ENCODE measurements at places on chromosomes 7 and 10.

DNA sequence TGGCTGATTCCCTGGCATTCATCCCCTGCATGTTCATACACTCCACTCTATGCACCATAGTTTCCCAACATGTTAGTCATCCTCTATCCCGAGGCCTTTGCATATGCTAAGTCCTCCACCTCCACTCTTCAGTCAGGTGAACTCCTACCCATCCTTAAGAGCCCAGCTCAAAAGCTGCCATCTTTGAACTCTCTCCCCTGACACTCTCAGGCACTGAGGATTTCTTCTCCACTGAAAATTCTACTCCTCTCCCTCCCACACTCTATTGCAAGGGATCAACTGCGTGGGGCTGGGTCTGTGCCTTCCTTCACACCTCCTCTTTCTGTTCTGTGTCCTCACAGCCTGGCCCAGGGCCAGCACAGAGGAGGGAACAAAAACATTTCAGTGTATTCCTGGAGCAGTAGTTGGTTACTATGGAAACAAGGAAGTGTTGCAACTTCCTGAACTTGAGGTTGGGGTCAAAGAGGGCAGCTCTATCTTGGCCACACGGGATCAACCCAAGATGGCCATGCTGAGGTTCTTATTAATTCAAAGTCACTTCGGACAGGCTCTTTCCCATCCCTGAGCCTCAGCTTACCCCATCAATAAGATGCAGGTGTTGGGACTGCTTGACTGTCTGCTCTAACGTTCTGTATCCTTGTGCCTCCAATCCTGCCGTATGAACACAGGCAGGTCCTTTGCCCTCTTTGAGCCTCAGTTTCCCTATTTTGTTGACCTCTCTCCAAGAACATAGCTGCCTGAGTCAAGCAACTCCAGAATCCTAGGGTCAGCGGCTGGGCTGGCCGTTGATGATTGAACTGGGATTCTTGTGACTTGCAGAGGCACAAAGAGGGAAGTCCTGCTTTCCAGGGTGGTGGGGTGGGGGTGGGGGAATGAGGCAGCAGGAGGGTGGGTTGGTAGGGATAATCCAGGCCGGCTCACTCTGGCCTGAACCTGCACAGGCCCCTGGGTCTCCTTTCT is 15.5 kb downstream of the ZMIZ1 start:
- DNase-seq: no peak

DNA sequence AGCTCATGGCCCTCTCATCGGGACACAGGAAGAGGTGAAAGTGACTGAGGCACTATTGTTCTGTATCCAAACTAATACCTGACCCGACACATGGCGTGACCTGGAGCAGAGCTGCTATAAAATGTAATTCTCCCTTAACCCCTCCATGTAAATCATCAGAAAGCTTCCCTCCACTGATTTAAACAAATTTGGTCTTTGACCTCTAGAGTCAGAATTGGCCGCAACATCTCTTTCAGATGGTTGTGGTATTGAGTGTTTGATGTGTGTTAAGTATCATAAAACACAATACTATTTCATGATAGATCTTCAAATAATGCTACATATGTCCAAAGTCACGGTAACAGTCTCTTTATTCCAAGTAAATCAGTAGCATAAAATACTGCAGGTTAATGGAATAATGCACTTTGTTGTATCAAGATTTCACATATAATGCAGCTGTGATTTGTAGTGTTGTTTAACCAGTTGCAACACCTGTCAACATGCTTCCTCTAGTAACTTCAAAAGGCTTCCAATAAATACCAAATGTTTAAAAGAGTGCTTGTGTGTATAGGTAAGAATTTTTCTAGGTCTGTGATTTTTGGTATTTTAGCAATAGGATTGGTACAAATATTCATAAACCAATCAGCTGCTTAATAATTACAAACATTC is 144.3 kb downstream of the AGMO start:
- no peak for DNase-seq

- no peak for DNase-seq
Observed at GRCh38 chr7:51354897-51355296, 38.3 kb upstream of the COBL start.

DNA sequence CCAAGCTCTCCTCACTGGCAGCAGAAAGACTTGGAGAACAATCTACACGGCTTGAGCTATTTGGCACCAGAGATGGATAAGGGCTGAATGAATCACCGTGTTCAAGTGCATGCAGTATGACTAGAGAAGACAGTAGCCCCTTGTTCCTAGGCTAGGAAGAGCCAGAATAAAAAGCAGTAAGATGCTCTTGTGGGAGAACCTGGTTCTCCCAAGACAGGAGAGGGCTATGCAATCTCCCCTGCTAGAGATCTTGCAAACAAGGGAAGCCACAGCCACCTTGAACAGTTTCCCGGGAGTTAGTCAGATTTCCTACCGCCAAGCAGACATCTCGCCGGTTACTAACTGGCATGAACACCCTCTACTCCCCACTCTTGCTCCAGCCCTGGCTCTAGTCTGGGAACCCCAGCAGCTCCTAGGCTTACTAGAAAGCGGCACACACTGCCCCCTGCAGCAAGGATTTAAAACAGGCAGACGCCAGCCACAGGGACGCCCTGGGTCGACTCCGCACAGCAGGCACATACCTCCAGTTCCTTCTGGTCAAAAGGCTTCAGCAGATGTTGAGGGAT is 107.3 kb downstream of the SMURF1 start:
- DNase-seq: no peak

DNA sequence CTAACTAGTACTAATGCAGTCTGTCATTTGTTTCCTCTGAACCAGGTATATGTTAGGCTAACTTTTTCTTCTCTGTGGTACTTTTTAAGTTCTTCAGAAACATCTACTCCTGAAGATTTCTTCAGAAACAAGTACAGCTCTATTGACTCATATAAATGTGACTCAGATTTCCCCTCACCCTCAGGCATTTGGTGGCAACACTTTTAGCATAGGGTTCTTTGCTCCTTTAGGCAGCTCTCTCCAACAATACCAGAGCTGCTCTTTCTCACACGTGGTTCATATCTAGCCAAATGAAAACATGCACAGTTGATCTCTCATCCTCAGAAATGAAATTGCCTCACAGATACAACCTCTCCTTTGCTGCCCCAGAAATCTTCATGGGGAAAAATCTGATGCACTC is 939.8 kb downstream of the SORCS1 start:
- no peak for DNase-seq

Data from stimulated activated CD8-positive, alpha-beta memory T cell treated with anti-CD3 and anti-CD28 coated beads, Interleukin-4, amount 100 ng/mL, for 1 hour (primary cell).